ENCODE measurements at places on chromosomes 3 and 15.

DNA sequence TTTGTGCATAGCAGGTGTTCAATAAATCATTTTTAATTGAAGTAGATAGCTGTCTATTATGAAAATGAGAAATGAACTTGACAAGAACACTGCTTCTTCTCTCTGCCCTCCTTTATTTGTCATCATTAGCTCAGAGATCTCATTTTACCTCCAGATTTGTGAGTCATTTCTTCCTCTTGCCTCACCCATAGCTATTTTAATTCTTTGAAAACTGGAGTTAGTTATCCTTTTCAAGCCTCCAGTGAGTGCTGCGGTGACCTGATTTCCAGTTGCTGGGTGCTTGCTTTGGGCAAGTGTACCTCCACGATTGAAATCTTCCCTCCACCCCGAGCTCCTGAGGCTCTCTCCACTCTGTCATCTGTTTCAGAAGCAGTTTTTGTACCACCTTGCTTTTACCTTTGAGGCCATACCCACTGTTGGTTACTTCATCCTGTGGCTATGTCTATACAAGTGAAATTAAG, 114.6 kb downstream of the NFKBIZ start:
- no peak for DNase-seq

GRCh38 chr3:10666621-10667020, 149.4 kb upstream of the SLC6A11 start:
- DNase-seq = no peak

- DNase-seq = no peak
Observed at GRCh38 chr15:93018574-93018973, 70.4 kb downstream of the RGMA start.

DNA sequence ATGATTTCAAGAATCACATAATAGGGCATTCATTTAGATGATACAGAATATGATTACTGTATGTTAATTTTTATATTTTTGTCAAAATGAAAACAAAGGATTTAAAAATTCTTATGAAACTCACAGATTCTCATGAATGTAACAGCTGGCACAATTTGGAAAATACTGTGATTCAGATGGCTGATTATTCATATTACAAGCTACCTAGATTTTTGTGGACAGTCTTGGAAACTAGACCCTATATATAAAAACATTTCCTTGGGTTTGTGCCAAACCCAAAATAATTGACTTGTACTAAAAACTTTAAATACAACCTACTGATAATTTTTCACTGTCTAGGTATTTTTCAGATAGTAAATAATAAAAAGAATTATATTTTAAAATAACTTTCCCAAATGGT, 26.2 kb downstream of the ZBED2 start:
- DNase-seq = no peak

DNA sequence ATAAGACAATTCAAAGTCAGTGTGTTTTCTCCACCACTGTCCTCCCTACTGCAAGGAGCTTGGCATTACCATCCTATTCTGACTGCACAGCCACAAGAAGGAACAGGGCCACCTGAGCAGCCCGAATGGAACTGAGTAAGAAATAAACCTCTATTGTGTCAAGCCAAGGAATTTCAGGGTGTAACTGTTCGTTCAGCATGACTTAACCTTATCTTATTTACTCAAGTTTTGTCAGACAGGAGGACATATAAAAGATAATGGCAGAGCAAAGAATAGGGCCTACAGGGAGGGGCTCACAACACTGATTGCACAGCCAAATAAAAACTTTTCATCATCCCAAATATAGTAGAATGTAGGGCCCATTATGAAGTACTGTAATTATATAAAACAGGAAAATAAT, 236.1 kb downstream of the NEK10 start:
- DNase-seq = no peak

GRCh38 chr15:69591905-69592508, 139.4 kb downstream of the RPLP1 start:
- no peak for DNase-seq

GRCh38 chr3:194397757-194398312, 1.2 kb downstream of the GP5 start:
- no peak for DNase-seq

GRCh38 chr3:128276577-128277183, 123.4 kb downstream of the EEFSEC start:
- DNase-seq = no peak

DNA sequence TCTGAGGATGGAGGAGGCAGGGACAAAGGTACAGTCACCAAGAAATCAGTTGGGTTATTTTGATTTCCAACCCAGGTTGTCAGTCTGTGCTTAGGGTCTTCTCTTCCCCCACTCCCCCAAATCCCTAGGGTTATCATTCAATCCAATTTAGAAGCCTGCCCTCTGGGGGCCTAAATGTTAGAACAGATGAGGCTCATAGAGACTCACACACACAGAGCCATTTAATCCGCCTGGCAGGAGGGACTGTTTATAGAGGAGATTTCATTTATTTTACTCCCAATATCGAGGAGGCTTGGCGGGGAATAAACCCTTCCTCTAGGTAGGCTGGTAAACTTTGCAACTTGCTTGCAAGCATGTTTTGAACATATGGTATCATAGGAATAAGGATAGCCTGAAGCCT, 52.8 kb downstream of the RHCG start:
- no peak for DNase-seq

GRCh38 chr3:187183903-187184302, 13.4 kb upstream of the RTP1 start:
- DNase-seq = no peak

- no peak for DNase-seq
Observed at GRCh38 chr15:88661041-88661700, 22.4 kb downstream of the ISG20 start.

- DNase-seq = no peak
Observed at GRCh38 chr3:40137591-40138295, 171.8 kb upstream of the EIF1B start.

DNA sequence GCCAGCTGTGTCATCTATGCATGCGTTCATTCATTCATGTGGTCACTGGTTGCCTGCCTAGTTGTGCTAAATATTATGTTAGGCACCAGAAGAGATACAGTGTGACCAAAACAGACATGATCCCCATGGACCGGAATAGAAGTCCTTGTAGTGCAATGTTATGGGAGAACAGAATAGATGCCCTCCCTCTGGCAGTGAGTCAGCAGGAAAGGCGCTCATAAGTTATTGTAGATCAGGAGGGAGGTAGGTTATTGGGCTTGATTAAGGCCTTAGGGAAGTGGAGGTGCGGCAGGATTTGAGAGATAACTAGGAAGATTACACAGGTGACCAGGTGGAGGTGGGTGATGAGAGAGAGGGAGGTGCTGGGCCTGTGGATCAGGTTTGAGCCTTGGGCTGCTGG, 5.2 kb downstream of the MCTP2 start:
- DNase-seq = no peak
